ENCODE measurements at places on chromosomes 1 and 21. TPM values are rescaled to one million over a fixed set of nuclear protein-coding genes. Genes with fewer than 3 reads are reported as not detected.

The ROR1 gene
- 6.6 TPM for total RNA-seq

The AKR7A2 gene
- total RNA-seq: 82.7 TPM

The CAMK2N1 gene
- 12.8 TPM for total RNA-seq

The CDK18 gene
- 10.7 TPM for total RNA-seq

The TMEM81 gene
- 2.2 TPM for total RNA-seq

The EPHA2 gene
- 87.5 TPM for total RNA-seq

The WNT9A gene
- 3.2 TPM for total RNA-seq

The SCCPDH gene
- 0.95 TPM for total RNA-seq

The AIM2 gene
- total RNA-seq: 0.57 TPM

The BLACAT1 gene
- 0.45 TPM for total RNA-seq

The MSH4 gene
- 0.38 TPM for total RNA-seq

The TSPAN1 gene
- total RNA-seq: 1.9 TPM

The F5 gene
- total RNA-seq: 0.13 TPM

The BSND gene
- total RNA-seq: not detected

The KRTAP11-1 gene
- total RNA-seq: not detected

The TCEA3 gene
- 9.1 TPM for total RNA-seq

The FALEC gene
- not detected for total RNA-seq

The SLAMF6 gene
- total RNA-seq: 1.2 TPM

The WLS gene
- 70.0 TPM for total RNA-seq

The HUNK gene
- 2.8 TPM for total RNA-seq

The SAMSN1 gene
- total RNA-seq: 6.1 TPM

The CENPF gene
- 23.4 TPM for total RNA-seq

The ZNF684 gene
- total RNA-seq: 2.1 TPM

The OR6K2 gene
- not detected for total RNA-seq

The KRTAP13-3 gene
- not detected for total RNA-seq

The SPRR3 gene
- total RNA-seq: 7,283 TPM

The ZNF695 gene
- 0.23 TPM for total RNA-seq

The TRNP1 gene
- 30.7 TPM for total RNA-seq

The KRTAP10-9 gene
- not detected for total RNA-seq

The CELA3B gene
- total RNA-seq: not detected

The GDAP2 gene
- 12.7 TPM for total RNA-seq

The RBM11 gene
- total RNA-seq: 0.45 TPM

The NCAM2 gene
- total RNA-seq: 0.67 TPM

The MLLT11 gene
- 0.38 TPM for total RNA-seq

The DTL gene
- total RNA-seq: 9.2 TPM

The UQCRHL gene
- total RNA-seq: 1.8 TPM

The HHIPL2 gene
- total RNA-seq: not detected

The EPHA10 gene
- not detected for total RNA-seq

The SH3BGRL3 gene
- 163 TPM for total RNA-seq

The RGS13 gene
- 0.06 TPM for total RNA-seq

The ECM1 gene
- total RNA-seq: 375 TPM

The UBR4 gene
- total RNA-seq: 79.8 TPM

The SLC1A7 gene
- total RNA-seq: 0.57 TPM

The INAVA gene
- total RNA-seq: 45.6 TPM

The B3GALT2 gene
- total RNA-seq: 0.35 TPM

The GRIK3 gene
- 0.38 TPM for total RNA-seq

The UBL4B gene
- total RNA-seq: not detected

The CELA3A gene
- total RNA-seq: not detected
